ENCODE measurements at places on chromosomes 6 and 20. TPM values are rescaled to one million over a fixed set of nuclear protein-coding genes. Genes with fewer than 3 reads are reported as not detected.

CALHM4 gene
- total RNA-seq: not detected

TRAM2 gene
- 29.8 TPM for total RNA-seq

C20orf204 gene
- total RNA-seq: 0.48 TPM

HLA-F gene
- total RNA-seq: 44.0 TPM

REPS1 gene
- 46.0 TPM for total RNA-seq

DNA sequence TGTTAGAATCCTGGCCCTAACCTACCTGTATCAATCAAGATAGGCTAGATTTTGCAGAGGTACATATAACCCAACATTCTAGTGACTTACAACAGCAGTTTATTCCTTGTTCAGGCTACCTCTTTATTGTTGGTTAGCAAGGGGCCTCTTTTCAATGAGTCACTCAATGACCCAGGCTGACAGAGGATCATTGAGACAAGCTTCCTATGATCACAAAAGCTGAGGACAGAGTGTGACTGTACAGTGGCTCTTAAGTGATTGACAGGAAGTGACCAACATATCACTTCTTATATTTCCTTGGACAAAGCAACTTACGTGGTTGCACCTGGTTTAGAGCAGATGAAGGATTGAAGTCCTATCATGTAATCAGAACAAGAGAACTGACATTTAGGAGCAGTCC is 740.9 kb downstream of the FRK start:
- DNase-seq: no peak

GRCh38 chr20:35497320-35497719 is 32.1 kb downstream of the C20orf173 start:
- no peak for DNase-seq

DNA sequence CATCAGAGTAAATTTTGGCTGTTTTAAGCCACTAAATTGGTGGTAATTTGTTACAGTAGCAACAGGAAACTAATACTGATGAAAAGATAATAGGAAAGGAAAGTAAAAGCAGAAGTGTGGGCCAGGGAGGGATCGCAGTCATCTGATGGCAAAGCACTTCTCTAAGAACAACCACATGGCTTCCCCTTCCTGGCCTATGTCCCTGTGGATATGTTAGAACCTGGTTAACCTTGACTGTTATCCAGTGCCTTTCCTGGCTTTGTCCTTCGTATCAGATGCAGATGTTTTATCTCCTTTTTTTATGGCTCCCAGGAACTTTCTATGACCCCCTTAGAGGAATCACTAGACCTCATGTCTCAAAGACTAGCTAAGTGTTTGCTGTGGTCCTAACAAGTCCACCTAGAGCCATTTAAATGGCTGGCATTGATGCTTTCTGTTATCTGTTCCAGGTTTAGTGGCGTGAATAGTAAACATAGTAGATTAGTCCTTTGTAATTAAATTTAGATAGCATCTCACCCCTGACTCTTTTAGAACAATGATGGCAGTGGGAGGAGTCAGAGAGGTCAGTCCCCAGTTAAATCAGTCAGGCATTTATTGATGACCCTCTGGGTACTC is 79.2 kb upstream of the PHACTR2 start:
- no peak for DNase-seq

DNA sequence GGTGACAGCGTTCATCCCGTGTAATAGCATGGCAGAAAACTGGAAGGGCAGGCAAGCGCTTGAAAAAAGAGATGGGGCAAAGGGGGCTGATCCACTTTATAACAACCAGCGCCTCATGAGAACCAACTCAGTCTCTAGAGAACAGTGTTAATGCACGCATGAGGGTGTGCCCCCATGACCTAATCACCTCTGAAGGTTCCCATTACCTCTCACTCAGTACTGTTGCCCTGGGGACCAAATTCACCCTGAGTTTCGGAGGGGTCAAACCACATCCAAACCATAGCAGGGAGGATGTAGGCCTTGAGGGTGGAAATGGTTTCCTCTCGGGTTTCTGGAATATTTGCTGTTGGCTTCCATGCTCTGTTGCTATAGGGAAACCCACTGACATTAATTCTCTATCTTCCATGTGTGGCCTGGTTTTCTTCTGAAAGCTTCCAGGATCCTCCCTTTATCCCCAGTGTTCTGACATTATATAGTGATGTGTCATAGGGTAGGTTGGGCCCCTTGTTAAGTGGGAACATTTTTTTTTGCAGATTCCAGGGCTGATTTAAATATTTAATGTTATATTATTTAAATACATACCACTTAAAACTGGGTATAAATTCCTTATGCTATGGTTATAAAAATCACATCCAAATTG is 65.2 kb downstream of the PPP1R14C start:
- DNase-seq: no peak

GRCh38 chr20:57736738-57737347 is 27.0 kb upstream of the PMEPA1 start:
- no peak for DNase-seq

DNA sequence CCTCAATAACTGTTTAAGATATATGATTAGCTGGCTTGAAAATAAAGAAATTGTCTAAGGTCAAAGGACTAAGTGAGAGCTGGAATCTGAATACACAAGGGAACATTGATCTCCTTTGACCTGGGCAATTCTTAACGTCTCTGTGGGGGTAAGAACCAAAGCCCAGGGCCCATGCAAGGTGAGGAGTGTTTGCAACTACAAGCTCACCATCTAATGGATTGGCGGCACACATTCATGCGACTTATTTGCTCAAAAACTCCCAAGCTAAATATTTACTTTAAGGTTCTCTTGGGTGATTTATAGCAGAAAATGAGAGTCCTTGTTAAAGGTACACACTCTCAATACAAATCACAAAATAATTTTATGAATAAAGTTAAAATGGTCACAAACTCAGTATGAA is 392.0 kb upstream of the FLRT3 start:
- DNase-seq: no peak

Measured in omental fat pad (tissue), 4 donors.